ENCODE measurements at places on chromosomes 3 and 15.

DNA sequence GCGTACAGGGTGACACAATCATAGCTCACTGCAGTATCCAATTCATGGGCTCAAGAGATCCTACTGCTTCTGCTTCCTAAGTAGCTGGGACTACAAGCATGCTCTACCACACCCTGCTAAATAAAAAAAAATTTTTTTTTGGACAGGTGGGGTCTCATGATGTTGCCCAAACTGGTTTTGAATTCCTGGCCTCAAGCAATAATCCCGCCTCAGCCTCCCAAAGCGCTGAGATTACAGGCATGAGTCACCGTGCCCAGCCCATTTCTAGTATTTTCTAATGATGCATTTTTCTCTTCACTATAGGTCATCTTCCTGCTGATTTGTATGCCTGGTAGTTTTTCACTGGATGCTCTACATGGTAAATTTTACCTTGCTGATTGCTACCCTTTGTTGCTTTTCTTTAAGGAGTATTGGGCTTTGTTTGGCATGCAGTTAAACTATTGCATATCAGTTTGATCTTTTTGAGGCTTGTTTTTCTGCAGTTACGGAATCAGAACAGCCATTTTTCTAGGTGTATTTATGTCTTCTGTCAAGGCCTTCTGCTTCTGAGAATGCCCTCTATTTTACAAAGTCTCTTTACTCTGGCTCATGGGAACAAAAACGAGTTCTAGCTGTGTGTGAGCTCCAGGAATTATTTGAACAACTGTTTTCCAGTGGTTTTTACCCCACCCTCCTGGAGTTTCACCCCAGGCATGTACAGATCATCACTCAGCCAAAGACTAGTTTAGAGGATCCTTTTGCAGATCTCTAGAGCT lies 14.2 kb upstream of the NPTN start:
- no peak for DNase-seq

DNA sequence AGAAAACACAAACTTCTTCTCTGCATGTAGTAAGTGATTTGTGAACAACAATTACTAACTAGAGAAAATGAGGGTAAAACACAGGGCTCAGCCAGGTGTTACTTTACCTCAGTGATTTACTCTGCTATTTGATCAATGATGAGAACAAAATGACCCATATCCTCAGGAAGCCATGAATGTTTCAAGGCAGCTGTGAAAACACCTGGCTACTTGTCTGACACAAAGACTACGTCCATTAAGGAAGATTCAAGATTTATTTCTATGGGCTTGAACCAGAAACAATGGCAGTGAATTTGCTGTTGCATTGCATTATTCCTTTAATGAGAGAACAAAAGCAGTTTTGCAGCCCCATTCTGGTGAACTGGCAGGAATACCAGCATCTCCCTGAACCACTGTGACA lies 374.6 kb upstream of the ARL6 start:
- DNase-seq, result no peak

DNA sequence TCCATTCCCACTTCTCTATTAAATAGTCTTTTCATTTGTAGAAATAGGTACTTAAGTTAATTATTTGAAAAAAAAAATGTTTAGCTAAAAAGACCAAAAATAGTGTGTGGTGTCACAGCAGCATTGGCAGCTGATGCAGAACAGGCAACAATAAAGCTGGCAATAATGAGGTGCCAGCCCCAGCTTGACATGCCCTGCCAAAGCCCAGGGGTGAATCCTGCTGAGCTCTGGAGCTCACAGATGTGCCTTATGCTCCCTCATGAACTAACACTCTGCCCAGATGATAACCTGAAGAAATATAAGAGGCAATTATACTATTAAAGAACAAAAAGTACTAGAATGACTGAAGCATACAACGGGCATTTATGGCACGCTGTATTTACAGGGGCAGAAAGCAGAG lies 63.8 kb downstream of the IGSF11 start:
- no peak for DNase-seq

- DNase-seq, result no peak
Observed at GRCh38 chr15:39432912-39433348, 147.9 kb upstream of the THBS1 start.

GRCh38 chr3:16300307-16300706 lies 35.3 kb downstream of the OXNAD1 start:
- no peak for DNase-seq

GRCh38 chr15:93451265-93451664 lies 362.3 kb upstream of the RGMA start:
- no peak for DNase-seq

- no peak for DNase-seq
Observed at GRCh38 chr3:150286390-150287147, 121.5 kb upstream of the TSC22D2 start.

DNA sequence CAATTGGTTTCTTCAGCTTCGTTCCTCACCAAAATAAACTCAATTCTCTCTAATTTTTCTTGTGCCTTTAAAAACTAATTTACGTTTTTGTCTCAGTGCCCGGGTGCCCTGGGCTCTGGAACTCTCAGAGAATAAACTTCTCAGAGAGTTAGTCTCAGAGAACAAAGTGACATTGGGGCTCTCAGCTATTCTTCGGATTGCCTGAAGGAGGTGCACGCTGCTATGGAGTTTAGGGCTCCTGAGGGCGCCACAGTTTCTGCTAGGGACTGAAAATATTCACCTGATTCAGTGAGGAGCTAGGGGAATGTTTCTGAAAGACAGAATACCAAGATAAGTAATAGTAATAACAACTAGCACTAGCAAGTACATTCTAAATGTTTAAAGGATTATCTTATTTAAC lies 22.7 kb downstream of the ZIC4 start:
- no peak for DNase-seq

DNA sequence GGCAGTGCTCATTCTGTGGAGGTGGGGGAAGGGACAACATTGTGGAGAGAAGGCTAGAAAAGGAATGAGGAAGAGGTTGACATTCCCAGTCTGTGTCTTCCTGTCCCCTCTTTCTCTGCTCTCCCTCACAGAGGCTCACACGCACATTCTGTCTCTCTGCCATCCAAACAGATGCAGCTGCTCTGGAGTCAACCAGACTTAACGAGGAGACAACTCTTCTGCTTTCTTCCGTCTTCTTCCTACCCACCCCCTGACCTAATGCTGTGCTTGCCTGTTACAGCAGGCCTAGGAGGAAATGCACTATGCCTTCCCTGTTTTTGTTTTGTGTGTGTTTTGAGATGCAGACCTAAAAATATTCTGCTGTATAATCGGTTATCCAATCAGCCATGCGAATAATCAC lies 121.9 kb downstream of the CACNA1D start:
- peak; percentile 21 for DNase-seq

DNA sequence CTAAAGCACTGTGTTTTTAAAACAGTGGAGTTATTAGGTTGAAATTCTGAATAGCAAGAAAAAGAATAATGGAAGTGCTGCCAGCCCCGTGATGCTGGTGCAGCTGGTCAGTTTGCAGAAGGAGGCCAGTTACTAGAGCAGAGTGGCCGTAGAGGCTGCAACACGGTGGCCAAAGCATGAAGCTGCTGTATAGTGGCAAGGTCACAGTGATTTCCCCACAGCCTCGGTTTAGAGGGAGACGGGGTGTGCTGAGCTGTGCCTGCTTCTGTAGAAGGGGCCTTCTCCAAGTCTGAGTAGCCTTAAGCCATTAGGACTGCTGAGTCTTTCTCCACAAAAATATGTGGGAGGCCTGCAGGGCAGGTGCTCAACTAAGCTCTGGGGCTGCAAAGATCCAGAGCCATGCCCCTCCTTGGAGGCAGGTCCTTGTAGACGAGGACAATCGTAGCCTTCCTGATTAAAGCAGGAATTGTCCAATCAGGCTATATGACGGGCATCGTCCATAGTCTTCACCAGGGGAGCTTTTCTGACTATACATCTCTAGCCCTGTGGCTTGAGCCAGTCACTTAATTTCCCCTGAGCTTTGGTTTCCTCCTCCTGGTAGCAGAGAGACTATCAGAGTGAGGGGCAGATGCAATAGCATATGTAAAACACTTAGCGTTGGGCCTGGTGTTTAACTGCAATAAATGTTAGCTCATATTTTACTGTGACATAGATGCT lies 151.6 kb downstream of the PGPEP1L start:
- no peak for DNase-seq

DNA sequence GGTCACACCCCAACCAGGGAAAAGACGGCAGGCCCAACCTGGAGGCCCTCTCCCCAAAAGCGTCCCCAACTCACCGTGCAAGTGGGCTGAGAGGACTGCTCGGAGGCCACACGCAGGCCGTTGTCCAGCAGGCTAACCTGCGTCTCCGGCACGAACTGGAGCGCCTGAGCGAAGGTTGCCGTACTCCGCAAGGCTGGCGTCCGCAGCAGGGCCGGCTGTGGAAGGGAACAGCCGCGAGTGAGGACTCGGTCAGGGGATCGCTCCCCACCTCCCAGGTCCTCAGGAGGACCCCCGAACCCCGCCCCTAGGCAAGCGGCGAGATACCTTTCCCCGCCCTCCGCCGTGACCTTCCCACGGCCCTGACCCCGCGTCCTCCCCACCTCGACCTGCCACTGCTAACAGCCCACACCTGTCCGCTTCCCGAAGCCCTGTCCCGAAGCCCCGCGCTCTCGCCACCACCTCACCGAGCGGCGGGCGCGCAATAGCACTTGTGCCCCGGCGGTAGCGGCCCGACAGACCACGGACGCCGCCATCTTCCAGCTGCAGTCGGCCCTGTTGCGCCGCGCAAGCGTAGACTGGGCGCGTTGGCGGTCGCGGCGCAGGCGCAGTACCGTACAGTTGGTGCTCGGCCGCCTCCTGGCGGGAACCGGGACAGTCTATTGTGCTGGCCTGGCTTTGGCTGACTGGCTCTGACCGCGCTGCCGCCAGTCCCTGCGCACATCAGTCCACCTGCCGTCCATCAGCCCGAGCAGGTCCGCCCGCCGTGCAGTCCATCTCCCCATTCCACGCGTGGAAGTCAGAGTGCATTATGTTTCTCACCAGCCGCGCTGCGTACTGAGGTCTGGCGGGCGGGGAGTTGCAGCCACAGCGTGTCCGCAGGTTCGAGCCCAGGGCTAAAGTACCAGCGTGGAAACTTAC lies at the start of gene UQCRC1:
UQCRC1 (minus strand) TSS at position 559 of the 918 bp plus-strand sequence; CDS start at position 533, 26 bp downstream.
- DNase-seq, result peak; percentile 97

DNA sequence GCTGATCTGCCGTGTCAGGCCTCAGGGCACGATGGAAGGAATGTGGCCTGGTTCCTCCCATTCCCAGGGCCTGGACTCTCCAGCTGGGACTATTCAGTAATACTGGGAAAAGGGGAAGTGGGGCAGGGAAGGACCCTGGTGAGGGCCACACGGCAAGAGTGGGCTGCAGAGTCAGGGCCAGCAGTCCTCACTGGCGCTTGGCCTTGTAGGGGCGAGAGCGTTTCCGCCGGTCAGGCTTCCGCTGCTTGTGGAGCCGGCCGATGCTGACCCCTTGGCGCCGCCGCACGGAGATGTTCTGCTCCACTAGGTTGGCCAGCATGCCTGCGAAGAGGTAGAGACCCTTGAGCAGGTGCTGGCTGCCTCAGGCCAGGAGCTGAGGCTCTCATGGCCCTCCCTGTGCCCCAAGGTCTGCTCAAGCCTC lies 42.8 kb downstream of the SEMA3G start:
- no peak for DNase-seq

DNA sequence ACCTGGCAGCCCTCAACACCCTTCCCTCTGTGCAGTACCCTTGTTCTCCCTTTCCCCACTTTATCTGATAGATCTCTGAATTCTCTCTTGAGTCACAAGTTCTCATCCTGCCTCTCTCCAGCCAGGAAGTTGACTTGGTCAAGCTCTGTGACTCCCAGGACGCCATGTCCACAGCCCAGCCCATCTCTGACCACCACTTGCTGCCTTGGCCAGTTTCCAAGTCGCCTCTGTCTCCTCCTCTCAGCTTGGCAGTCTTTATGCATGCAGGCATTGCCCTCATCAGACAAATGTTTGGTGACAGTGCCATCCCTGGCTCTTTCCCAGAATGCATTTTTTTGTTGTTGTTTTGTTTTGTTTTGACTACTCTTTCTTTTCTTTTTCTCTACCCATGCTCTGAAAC lies 25.7 kb downstream of the ZNF35 start:
- no peak for DNase-seq

GRCh38 chr3:138942271-138942670 lies 4.7 kb downstream of the FOXL2 start:
- no peak for DNase-seq

DNA sequence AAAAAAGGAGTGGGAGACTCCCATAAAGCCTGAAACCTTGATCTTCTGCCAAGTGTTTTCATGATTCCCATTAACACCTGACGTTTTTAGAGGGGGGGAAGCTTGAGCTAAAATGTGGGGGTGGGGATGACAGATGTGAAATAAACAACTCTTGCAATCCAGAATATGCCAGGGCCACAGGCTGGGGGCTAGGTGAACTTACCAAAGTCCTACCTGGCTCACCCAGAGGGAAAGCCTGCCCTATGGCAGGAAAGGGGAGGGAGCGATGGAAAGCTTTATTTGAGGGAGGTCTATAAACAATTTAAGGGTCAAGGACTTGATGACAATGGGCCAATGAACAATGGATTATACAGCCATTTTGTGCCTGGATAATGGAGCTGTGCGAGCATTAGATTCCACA lies 108.3 kb downstream of the LRIG1 start:
- no peak for DNase-seq

- DNase-seq, result no peak
Observed at GRCh38 chr3:184566441-184567414, 5.1 kb downstream of the EPHB3 start.

- no peak for DNase-seq
Observed at GRCh38 chr3:184177331-184177731, 2.7 kb downstream of the AP2M1 start.

DNA sequence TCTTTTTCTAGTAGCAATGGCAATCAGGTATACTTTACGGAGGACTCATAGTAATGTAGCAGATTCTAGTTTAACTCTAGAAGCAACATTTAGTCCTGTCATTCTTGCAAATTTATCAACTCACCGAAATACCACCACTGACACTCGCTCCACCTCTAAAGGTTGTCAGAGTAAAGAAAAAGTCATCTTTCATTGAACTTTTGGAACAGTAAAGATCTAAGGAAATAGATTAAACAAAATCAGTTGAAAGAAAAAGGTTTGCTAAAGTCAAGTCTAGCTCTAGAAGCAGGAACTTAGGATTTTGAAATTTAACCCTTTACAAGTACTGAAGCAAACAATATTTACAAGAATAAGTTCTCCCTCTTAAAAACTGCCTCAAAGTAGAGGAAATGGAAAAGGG lies 8.7 kb downstream of the ATP8B4 start:
- DNase-seq, result no peak

DNA sequence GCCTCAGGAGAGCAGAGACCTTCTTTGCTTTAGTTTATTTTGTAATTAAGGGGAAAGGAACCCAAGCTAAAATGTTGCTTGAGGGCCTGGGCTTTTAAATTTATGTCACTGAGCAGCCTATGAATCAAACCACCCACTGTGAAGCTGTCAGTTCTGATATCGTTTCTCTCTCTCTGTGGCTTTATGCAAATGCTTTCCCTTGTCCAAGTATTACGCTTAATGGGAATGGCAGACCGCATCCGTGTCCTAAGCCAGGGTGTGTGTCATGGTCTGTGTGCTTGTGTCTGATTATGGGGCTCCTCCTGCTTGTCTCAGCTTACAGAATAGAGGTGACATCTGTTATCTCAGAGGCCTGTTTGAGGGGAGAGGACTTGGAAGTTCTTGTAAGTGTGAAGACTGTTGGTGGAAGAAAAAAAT lies 82.4 kb downstream of the EBLN2 start:
- DNase-seq, result peak; percentile 69

Measured in tongue (tissue), 3 donors.